Germinal center (tissue), 1 donor: ENCODE measurements at places on chromosomes 11 and 22.

GRCh38 chr11:126307706-126308105 is 3.8 kb downstream of the DCPS start:
- no peak for DNase-seq

DNA sequence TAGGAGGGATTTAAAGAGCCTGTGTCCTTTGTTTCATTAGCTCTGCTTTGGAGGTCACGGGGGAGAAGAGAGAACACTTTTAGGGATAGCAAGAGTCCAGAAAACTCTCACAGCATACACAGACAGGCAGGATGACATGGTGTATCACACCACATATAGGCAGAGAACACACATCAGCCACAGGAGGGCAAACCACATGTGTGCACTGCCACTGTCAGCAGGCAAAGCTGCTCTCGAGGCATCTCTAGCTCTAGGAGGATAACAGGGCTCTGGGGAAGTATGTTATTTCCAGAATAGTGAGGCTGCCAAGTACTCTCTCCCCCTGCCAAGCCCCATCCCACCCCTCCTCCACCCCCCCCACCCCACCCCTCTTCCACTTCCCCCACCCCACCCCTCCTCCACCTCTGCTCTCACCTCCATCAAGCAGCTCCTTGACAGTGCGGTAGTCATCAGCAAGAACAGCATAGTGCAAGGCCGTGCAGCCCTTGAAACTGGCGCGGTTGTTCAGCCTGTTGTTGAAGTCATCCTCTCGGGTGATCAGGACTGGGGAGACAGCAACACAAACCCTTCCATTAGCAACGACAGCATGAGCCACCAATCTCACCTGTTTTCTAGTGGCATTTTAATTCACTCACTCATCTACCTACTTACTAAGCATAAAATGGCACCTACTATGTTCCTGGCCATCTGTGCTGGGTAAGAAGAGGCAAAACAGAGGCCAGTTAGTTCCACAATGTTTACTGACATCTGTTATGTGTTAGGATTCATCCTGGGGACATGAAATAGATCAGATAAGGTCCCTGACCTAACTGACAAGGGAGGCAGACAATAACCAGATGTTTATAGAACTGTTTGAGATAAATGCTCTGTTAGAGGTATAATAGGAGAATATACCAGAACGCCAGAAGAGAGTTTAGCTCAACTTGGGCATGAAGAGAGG is 75.6 kb downstream of the CLPB start:
- DNase-seq, result no peak

DNA sequence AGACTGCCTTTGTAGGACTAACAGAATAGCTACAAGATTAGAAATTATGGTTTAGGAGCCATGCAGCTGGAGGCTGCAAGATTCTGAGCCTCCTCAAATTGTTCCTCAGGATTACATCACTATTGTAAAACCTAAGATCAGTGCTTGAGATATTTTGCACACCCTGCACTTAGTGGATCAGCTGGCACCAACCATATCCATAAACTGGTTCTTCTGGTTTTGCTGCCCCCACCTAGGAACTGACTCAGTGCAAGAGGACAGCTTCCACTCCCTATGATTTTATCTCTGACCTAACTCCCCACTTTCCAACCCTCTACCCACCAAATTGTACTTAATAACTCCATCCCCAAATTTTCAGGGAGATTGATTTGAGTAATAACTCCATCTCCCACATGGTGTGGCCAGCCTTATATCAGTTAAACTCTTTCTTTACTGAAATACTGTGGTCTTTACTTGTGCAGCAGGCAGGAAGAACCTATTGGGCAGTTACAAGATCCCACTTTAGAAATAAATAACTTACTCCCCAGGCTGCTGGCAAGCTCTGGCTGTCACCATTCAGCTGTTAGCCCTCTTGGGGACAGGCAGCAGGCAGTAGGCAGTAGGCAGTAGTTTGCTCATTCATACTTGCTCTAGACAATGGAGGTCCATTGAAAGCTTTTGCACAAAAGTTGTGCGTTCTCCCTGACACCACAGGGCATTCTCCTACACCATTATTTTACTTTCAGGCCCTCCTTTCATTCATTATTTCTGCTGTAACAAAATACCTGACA is 119.0 kb downstream of the SLC17A6 start:
- no peak for DNase-seq

GRCh38 chr11:96470521-96470920 is 80.7 kb downstream of the JRKL start:
- DNase-seq, result no peak

DNA sequence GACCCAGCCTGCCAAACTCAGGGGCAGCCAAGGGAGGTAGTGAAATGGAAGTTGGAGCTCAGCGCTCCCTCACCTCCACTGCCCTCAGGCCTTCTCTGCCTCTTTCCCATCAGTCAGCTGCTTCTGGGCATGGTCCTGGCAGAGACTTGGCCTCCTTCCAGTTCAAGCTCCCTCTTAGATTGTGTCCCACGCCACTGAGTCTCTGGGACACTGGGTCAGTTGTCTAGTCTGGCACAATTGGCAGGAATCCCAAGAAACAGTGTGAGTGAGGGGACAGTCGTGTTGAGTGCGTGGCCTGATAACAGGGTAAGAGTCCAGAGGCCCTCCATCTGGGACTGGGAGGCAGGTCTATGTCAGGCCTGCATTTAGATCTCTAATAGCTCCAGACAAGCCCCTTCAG is 7.1 kb upstream of the SLC35E4 start:
- no peak for DNase-seq

- DNase-seq, result no peak
Observed at GRCh38 chr11:32549611-32550187, 33.9 kb upstream of the EIF3M start.

- no peak for DNase-seq
Observed at GRCh38 chr22:44703255-44703870, 1.4 kb downstream of the PRR5 start.

DNA sequence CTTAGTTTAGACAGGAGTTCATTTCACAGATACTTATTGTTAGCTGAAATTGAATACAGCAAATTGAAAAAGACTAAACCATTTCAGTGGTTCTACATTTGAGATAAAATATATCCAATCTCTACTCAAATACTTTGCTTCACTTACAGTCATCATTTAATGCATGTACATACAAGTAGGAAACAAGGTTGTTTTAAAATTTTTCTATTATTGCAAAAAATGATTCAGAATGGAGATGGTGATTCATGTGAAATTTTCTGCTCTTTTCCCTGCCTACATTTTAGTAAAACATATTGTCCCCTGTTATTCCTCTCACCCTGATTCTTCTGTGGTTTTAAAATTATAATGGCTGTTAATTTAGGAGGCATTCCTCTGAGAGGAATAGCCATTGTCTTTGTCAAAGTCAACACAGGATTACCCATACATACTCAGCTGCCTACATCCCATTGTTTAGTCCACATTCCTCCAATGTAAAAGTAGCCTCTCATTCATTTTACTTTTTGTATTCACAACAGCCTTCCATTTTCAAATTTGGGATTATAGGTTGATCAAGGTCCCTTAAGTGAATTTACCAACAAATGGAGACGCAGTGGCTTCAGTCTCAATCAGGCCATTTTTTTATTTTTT is 60.1 kb downstream of the TRPC6 start:
- no peak for DNase-seq

GRCh38 chr11:84612645-84613044 is 1014.5 kb downstream of the DLG2 start:
- no peak for DNase-seq

DNA sequence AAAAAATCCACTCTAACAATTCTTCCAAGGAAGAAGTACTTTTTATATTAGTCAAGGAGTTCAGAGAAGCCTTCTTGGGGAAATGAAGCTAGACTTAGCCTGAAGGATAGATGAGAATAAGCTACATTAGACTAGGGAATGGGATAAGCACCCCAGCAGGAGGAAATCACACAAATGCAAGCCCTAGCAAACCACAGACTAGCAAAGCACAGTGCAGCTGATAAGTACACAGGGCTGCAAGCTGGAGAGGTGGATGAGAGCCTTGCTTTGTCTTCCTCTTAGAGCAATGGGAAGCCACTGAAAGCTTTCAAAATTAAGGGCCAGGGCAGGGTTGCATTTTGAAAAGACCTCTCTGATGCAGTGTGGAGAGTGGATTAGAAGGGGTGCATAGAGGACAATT is 946.2 kb downstream of the LRRC4C start:
- DNase-seq, result no peak

- peak; percentile 37 for DNase-seq
Observed at GRCh38 chr22:31127181-31127772, 4.5 kb downstream of the INPP5J start.

- DNase-seq, result no peak
Observed at GRCh38 chr22:46869831-46870441, 107.5 kb downstream of the TBC1D22A start.

GRCh38 chr11:114413958-114414357 is 13.5 kb downstream of the RBM7 start:
- DNase-seq, result no peak

DNA sequence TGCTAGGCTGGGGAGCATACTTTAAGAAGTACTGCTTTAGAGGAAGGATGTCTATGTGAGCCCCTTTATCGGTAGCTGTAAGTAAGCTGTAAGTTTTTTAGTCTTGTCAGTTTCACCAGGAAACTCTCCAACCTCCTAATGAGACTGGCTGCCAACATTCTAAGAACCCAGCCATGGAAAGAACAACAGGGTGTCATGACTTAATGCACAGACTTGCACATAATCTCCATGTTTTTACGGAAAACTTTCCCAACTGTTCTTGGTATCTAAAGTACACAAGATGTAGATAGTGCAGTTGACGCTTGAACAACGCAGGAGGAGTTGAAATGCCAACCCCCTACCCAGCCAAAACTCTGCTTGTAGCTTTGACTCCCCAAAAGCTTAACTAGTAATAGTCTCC is 9.0 kb downstream of the OR8A1 start:
- no peak for DNase-seq

DNA sequence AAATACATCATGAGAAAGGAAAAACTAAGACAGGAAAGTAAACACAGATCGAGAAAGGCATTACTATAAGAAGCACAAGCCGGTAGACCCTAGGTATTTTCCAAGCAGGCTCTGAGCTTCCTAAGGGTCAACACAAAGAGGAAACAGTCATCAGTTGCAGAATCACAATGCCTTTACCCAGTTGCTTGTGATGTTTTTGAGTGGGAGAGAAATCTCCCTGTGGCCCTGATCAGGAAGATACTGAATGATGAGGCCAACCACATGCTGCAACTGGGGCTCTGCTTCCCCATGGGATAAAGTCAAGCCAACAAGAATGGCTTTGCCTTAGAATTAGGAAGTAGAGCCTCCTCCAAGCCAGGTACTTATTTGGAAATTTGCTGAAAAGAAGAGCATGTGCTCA is 132.6 kb downstream of the MICAL2 start:
- DNase-seq, result no peak

DNA sequence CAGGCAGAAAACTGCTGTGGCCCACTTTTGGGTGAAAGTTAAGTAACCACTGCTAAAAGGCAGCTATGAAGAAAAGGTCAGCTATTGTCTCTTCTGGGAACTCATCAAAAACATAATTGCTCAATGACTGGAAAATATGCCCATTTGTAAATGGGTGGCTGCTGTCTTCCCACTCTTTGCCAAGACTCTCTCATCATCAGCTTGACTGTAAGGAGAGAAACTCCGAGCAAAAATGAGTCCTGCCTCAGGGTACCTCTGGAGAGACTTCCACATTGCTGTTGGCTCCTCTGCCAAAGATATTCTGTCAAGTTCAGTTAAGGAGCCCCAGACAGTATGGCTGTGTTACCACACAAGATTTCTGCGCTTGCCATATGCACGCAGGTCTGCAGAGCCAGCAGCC is 138.7 kb downstream of the BBOX1 start:
- DNase-seq, result no peak

DNA sequence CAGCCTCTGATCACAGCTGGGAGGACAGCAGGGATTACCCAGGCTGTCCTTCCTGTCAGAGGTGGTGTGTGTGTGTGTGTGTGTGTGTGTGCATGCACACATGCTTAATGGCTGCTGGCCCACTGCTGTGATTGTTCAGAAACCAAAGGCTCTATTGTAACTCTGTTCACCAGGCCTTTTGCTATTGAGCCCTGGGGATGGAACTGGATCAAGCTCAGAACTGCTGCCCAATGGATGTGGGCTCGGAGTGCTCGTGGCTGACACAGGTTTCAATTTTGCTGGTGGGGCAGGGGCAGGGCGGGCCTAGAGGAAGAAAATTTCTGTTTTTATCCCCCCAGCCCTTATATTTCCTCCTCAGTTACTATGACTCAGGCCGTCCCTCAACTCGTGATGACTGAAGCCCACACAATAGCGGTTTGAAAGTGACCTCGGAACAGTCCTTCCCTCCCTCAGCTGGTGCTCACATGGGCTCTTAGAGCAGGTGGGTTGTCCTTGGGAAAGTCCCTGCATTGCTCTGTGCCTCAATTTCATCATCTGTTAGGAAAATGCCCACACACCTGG is 359.3 kb downstream of the TENM4 start:
- no peak for DNase-seq

DNA sequence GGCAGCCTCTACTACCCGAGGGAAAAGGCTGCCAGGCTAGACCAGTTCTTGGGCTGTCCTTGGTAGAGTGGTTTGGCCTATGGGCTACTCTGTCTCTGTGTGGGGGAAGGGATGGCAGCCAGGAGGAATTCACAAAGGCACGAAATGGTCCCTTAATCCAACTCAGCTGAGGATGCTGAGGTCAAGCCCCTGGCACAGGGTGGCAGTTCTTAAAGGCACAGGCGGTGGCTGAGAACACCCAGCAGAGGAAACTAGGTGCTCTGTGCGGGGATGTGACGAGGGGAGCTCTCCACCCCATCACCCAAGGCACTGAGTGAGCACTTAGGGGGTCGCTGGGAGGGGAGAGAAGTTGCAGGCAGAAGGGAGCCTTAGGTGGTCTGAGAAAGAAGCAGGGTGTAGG is at the start of gene MFRP:
Gene MFRP, minus strand, starts transcription at position 101 of the 400 bp plus-strand sequence. CDS start 192 bp downstream, outside the sequence.
- no peak for DNase-seq

- DNase-seq, result no peak
Observed at GRCh38 chr11:128336203-128336602, 251.2 kb downstream of the ETS1 start.

DNA sequence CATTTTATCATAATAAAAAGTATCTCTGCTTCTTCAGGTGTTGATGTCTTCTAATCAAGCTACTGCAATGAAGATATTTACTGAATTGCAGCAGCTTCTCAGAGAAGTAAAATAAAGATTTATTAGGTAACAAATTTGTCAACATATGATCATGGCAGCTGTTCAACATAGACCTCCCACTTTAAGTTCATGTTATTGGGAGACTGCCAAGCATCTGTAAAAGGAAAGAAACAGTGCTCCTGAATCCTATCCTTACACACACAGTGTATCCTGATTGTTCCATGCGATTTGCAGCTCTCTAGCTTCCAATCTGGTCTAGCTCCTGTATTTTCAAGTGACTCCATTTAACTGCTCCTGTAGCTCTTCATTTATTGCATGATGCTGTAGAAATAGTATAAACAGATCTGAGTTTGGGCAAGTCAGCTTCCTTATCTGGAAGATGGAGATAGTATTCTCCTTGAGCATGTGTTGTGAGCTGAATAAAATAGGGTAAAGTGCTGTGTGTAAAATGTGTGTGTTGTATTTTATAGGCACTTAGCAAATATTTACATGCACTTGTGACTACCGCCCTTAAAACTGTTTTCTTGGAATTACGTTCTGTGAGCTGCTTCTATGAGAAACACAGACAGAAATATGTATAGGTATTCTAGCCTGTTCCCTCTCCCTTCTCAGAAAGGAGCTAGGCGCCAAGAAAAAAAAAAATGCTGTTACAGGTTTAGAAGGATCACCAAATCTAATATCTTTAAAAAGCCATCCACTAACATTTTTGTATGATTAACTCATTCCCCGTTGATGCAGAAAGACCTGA is 290.6 kb downstream of the JRKL start:
- no peak for DNase-seq
